ENCODE measurements at places on chromosomes 5 and 9.

GRCh38 chr5:32827981-32828380, 116.9 kb downstream of the NPR3 start:
- no peak for DNase-seq

DNA sequence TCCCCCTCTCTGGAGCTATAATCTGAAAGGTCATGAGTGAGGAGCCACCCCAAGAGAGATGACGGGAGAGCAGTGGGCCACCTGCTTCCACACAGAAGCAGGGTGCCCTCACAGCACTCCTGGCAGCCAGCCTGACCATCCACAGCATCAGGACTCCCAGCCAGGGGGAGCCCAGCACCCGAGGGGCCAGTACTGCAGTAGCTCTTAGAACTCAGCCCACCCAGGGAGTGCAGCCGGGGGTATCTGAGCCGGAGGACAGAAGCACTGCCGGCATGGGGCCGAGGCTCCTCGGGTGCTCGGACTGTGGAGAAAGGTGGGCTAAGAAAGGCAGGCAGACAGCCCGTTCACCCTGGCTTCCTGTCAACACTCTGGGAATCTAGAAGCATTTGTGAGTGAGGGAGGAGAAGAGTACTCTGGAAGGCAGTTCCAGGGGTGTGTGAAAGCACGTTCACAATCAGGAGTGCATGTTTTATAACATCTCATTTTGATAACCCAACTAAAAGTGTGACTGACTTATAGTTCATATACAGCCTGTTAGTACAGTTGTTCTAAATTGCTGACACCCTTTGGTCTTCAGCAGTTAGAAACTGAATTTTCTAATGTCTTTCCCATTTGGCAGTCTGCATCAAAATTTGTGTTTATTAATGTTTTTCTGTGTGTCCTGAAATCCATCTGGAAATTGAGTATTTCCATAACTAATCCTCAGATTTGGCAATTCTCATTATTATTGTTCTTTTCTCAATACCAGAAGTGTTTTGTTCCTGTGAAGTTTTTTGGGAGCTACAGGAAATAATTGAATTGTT, 25.9 kb upstream of the ASPN start:
- no peak for DNase-seq

DNA sequence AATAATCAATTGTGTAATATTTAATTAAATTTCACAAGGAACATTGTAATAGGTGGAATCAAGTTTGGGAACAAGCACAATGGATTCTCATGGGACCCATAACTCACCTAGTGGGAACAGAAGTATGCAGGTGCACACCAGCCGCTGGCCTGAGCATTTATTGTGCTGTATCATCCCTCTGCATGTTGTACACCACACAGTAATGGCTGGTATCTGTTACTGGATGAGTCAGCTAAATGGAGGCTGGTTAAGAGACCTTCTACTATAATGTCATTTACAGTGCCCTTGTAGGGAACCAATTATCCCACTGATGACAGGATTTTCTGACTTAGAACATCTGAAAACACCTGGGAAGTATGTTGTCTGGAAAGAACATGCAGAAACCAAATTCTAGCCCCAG, 3.2 kb upstream of the MAP3K1 start:
- peak; percentile 36 for DNase-seq

DNA sequence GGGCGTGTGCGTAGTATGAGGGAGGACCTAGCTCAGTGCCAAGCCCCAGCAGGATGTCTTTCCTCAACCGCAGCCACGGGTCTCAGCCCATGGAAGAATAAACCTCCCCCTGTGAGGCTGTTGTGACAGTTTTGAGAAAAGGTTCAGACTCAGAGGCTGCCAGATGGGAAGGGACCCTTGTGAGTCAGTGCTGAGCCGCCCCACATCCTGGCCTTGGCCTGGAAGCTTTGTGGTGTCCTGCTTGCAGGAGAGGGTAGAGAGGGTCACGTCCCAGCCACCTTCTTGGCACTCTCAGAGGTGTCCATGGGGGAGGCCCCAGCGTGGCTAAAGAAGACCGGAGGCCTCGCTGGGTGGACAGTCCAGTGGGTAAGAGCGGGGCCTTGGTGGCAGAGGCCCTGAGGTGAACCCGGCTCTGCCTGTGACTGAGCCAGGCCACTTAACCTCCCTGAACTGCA, 2.8 kb downstream of the GRHPR start:
- no peak for DNase-seq

GRCh38 chr9:94913550-94913949, 187.1 kb downstream of the AOPEP start:
- DNase-seq = no peak

DNA sequence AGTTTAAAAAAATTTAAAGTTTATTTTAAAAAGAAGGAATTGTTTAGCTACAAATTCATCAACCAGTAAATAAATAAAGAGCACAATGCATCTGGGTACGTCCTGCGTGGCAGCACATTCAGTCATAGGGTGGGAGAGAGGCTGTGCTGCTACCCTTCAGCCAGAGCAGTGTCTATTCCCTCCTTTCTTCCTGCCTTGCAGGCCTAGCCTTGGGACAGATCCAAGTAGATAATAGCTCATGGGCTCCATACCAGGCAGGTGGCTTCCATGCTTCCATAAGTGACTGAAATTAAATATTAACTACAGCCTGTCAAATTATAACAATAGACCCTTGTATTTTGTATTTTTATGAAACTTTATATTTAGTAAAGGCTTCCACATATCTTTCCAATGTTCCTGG, 408.3 kb upstream of the RGMB start:
- DNase-seq = no peak

- no peak for DNase-seq
These were observed 1565.0 kb upstream of the WWC1 start for GRCh38 chr5:166726406-166726805.

DNA sequence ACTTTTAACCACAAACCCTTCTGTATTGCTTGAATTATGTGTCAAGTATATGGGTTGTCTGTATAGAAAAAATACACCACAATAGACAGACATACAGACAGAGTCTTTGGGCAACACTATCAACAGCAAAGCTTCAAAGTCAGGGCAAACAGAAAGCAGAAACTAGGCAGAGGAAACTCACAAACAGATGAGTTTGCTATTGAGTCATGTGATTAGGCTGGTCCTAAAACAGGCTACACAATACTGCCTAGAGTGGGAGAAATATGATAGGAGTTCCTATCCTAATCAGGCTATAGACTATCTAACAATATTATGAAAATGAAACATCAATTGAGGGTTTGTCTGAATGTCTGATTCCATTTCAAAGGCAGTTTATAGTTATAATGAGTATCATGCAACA, 156.4 kb downstream of the EDIL3 start:
- no peak for DNase-seq

DNA sequence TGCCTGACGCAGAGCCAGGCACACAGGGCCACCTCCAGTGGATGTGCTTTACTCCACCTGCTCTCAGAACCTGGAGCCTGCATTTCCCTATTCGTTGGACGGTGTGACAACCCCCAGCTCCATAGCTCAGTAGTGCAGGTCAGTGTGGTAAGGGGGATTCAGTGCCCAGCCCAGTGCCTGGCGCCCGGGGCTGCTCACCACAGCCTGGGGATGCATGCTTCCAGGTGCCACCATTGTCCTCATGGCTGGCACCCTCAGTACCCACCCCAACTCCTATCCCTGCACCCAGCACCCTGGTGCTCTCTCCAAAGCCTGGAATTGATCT, 32.8 kb upstream of the ADAMTS2 start:
- DNase-seq = no peak

DNA sequence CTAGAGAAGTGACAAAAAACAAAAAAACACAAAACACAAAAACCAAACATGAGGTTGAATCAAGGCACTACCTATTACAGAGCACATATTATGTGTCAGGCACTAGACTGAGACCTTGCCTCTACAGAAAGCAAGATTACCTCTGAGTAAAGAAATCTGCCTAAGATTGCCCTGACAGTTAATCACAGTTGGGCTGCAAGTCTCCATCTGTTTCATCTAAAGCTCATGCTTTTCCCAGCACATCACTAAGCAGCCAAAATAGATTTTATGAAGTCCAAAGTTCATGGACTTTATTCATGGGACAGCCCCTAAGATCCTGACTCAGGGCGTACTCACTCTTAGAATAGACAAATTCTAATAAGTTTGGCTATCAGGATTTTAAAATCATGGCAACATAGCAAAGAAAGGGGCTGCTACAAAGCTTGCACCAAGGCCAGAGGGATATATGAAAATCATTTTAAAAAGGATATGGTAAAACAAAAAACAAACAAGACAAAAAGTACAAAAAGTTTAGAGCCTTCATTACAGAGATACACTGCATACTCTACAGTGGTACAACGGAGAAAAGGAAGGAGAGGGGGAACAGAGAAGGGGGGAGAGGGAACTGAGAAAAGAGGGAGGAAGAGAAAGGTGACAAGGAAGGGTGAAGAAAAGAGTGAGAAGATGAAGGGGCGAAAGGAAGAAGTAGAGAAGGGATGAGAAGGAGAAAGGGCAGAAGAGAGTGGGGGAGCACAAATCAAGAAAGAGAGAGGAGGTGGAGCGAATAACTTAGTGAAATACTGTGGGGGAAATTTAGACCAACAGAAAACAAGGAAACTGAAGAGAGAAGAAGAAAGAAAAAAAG, 58.2 kb downstream of the RICTOR start:
- peak; percentile 57 for DNase-seq

All from epithelial cell of esophagus (primary cell).